ENCODE measurements at places on chromosomes 1 and 21.

GRCh38 chr1:22018583-22019559 is 17.4 kb downstream of the CELA3A start:
- DNase-seq, result peak; percentile 41

- DNase-seq, result no peak
Measured at GRCh38 chr1:38507563-38507962, 352.0 kb downstream of the RRAGC start.

DNA sequence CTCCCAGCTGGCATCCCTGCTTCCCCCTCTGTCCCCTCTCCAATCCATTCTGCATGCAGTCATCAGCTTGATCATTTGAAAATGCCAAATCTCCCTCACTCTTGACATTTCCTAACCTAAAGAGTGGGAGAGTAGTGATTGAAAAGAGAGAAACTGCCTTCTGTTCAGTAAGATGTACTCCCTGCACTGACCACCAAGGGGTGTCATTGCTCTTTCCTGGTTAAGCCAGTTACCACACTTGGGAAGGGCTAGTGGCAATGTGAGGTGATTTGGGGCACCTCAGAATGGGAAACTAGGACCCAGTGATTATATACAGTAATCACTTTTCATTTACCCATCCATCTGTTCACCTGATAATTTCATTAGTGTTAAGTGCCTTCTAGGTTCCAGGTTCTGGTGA is 6.9 kb upstream of the TMEM269 start:
- no peak for DNase-seq

GRCh38 chr1:117032266-117032665 is 27.9 kb upstream of the TTF2 start:
- no peak for DNase-seq

- DNase-seq, result no peak
Measured at GRCh38 chr1:211831558-211832323, 1.2 kb upstream of the LPGAT1 start.

DNA sequence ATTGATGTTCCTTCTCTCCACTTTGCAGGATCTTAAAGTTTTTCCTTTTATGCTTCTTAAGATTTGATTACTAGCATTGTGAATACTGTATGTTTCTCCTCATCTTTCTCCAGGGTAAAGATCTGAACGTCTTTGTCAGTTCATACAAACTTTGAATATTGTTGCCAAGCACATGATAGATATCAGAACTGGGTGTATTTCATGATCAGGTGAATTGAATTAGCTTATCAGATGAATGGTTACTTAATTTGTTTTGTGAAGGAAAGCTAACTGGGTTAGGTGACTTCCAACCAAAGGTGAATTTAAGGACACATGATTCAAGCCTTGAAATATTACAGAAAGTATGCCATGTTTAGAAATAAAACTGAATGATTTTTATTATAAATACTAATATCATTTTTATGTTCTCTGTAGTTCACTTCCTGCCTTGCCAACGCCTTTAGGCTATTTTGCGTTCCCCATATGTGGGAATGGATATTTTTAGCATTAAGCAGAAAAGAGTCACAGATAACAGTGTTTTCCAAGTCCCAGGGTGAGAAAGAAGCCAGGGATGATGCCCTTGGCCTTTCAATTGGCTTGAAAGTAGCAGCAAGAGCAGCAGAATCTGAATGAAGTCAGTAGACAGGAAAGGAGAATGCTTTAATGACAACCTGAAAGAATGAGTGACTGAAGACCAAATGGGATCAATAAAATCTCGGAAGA is 752.1 kb downstream of the NCAM2 start:
- no peak for DNase-seq

DNA sequence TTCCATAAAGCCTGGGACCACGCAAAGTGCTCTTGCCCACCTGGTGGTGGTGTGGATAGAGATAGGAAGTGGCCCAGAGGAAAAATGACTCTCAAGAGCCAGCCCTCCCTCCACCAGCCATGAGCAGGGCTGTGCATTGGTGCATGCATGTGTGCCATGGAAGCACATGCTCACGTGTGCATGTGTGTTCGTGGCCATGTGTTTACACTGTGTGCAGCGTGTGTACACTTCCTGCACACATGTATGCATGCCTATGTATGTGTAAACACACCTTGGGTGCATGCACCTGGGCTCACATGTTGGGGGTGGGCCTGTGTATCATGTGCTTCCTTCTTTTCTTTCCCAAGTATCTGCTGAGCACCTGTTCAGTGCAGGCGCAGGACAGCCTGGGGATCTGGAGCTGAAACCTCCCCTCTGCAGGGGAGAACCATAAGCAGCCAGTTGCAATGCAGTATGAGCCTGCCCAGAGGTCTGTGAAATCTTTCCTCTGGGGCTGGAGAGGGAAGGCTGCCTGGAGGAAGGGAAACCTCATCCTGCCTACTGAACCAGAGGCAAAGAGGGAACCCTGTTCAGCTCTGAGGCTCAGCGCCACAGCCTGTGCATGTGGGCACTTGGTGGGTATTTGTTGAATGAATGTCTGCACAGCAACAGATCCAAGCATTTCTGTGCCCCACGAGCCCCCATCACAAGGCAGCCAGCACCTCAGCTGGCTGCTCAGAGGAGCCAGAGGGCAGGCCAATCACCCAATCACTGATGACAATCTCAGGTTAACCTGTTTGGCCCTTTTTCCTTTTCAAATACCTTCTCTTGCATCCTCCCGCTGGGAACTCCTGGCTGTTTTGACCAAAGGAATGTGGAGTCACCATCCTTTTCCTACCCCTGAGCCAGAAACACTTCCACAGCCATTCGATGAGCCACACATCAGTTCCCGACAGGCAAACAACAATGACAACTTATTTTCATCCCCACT is 327.0 kb downstream of the NPHP4 start:
- no peak for DNase-seq

DNA sequence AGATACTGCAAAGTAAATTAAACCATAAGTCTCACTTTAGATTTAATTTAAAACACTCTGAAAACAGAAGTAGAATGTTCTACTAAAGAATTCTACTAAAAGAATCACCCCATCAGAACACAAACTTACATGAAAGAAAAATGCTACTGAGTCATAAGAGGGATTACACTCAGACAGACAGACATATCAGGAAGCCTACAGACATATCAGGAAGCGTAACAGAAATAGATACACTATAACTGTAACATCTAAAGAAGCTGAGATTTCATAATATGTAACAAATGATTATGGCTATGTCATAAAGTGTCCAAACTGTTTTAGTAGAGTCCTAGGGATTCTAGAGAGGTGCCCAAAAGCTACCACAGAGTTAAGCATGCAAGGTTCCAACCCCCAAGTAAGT is 23.9 kb downstream of the FOXJ3 start:
- no peak for DNase-seq

DNA sequence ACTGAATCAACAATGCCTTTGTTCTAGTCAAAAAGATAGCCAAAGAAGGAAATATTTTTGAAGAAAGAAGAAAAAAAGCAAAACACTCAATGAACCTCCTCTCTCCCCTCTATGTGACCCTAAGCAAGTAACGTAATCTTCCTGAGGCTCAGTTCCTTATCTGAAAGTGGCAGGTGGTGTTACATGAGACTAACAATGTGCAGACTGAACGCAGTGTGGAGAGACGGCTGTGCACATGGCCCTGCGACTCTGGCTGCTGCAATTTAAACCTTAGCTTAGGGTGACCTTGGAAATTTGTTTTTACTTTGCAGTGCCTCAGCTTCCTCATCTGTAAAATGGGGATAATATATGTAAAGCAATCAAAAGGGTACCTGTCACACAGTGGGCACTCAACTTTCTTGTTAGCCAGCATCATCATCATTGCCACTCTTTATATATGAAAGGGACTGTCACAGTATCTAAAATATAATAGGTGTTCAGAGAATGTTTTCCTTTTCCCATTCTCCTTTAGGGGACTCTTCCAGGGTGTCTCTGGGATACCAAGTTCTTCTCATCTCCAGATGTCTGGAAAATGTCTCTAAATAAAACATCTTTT is 100.1 kb upstream of the JUN start:
- no peak for DNase-seq

DNA sequence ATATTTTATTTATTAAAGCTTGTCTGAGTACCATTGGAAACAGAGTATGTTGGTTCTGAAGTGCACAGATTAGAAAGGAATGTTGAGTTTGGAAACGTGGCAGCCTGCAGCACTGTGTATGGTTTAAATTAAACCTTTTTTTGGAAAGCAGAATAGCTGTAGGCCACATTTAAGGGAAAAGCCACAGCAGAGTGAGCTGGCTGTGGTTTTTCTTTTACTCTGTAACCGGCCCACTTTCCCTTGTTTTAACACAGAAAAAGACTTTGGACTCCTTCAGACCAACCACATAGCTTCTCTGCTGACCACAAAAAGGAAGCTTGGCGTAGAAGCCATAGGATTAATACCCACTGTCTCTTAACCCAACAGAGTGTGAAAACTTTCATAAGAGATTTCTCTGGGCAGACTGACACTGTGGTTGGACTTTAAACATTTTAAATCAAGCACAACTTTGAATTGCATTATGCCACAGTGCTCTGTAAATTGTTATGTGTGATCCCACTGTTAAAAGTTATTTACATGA is 75.2 kb downstream of the NFIA start:
- DNase-seq, result no peak

DNA sequence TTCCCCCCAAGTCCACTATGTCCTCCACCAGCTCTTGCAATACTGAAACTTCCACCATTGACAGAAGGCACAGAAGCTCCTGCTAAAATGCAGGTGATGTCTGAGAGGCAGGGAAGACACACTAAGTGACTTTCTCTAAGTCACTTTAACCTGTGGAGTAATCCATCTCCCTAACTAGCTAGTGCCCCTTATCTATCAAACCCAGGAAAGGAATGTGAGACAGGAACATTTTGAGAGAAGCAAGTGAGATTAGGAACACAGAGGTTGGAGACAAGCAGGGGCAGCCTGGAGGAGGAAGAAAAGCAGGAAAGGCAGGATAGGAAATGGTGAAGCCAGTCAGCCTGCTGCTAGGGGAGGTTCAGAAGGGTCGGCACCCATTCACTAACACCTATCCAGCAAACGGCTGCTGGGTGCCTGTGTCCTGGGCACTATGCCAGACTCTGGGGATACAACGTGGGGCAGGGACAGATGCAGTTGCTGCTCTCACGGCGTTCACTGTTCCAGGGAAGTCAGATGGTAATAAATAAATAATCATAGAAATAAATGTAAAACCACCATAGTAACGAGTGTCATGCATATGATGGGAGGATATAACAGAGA is 7.0 kb downstream of the GPA33 start:
- no peak for DNase-seq

GRCh38 chr21:14857529-14857928 is 207.3 kb downstream of the NRIP1 start:
- DNase-seq, result no peak

GRCh38 chr1:72037745-72038343 is 244.5 kb downstream of the NEGR1 start:
- no peak for DNase-seq

GRCh38 chr1:166087734-166088571 is 78.8 kb downstream of the FAM78B start:
- no peak for DNase-seq

- DNase-seq, result no peak
Measured at GRCh38 chr1:224730965-224731364, 114.8 kb downstream of the CNIH3 start.

- no peak for DNase-seq
Measured at GRCh38 chr1:220750131-220750515, 2.0 kb downstream of the MTARC2 start.

DNA sequence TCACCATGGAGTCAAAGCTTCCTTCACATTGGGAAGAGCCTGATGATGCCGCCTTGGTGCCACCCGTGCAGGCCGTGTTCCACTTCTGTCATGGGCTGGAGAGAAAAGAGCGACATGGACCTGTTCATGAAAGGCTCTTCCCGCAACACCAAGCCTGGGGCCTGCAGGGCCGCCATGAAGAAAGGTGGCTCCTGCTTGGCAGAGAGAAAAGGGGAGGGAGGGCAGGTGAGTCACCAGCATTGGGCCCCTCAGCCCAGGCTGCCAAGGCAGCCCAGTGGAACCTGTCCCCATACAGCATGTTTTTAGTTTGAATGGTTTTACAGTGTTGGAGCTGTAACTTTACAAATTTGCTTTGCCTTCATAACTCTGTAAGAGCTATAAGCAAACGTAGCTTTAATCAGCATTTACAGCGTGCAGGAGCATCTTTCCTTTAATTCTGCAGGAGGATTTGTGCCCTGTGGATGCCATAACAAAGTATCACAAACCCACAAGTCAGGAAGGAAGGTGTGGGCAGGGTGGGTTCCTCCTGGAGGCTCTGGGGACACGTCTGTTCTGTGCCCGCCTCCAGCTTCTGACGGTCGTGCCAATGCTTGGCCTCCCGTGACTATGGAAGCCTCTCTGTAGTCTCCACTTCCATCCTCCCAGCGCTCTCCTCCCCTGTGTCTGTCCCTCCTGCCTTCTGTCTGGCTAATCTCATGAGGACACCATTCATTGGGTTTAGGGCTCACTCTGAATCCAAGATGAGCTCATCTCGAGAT is 49.1 kb downstream of the RIPK4 start:
- DNase-seq, result no peak

- DNase-seq, result no peak
Measured at GRCh38 chr1:155548706-155549105, 13.9 kb downstream of the ASH1L start.

GRCh38 chr1:36381405-36381804 is 4.3 kb downstream of the STK40 start:
- no peak for DNase-seq

- no peak for DNase-seq
Measured at GRCh38 chr1:14242123-14242522, 356.4 kb upstream of the KAZN start.

DNA sequence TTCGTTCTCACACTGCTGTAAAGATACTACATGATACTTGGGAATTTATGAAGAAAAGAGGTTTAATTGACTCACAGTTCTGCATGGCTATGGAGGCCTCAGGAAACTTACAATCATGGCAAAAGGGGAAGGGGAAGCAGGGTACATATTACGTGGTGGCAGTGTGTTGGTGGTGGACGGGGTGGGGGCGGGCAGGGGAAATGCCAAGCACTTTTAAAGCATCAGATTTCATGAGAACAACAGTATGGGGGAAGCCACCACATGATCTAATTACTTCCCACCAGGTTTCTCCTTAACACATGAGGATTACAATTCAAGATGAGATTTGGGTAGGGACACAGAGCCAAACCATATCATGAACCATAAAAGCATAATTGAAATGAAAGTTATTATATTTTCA is 88.5 kb downstream of the UBE2U start:
- DNase-seq, result no peak

DNA sequence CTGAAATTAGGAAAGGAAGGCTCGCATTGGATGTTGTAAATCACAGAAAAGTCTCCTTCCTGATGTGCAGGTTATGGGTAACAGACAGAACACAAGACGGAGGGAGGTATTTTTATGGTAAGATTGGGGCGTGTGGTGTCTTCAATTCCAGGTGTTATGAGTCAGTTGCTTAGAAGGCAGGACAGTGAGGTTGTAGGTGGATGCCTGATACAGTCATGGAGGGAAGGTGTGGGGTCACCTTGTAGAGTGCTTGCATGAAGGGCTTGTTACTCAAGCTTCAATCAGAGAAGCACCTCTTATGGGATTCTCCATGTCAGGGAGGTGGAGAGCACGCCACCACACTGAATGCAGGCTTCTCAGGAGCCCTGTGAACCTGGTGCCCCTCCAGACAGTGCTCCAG is 63.1 kb downstream of the C1orf21 start:
- DNase-seq, result no peak
